H1 (cell line): ENCODE measurements at places on chromosomes 1 and 21.

GRCh38 chr1:167529829-167530474 lies 11.6 kb upstream of the CD247 start:
- no peak for DNase-seq

DNA sequence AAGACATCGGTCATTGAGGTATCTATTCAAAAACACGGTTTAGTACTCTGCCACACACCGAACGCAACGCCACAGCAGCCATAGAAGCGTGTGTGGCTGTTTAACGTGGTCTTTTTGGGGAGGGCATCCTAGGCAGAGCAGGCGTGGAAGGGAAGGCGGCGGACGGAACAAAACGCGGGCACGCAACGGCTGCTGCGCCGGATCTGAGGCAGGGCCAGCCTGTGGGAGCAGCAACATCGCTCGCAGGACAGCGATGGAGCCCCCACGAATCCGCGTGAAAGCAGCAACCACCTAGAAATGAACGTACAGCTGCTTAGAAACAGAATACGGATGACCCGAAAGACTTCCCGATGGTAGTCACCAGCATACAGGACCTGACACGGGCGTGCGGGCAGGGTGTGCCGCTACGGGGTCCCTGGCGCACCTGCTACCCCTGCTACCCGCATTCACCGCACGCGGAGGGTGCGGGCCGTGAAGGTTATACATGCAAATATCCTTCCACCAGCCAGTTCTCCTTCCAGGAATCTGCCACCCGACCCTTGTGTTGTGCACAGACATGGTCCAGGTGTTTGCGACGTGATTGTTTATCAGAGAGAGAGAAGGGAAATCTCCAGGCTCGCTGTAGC lies 114.4 kb upstream of the COL6A1 start:
- DNase-seq, result no peak

DNA sequence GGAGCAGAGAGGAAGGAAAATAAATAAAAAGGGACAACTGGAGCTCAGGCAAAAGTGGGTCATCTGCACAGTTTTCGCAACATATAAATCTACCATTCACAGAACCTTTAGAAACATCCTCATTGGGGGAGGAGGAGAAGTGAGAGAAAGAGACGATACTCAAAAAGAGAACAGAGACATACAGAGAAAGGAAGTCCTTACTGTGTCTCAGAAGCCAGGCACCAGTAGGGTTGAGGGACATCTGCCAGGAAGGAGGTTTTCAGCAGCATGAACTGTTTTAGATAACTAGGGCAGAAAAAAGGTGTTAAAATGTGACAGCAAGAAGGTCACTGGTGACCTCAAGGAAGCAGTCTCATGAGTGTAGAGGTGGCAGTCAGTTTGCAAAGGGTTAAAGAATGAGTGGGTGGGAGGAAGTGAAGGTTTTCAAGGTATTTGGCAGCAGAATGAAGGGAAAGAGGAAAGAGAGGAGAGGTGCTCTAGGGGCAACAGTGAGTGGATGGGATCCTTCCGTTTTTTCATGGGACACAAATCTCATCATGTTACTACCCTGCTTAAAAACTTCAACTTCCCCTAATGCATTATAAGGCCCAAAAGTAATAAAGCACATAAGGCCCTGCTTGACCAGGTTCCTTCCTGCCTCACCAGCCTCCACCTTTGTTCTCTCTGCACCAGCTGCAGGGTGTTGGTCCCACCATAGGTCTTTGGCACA lies 9.5 kb downstream of the JAK1 start:
- DNase-seq, result no peak

GRCh38 chr1:19488136-19488535 lies 2.8 kb upstream of the CAPZB start:
- DNase-seq, result no peak

DNA sequence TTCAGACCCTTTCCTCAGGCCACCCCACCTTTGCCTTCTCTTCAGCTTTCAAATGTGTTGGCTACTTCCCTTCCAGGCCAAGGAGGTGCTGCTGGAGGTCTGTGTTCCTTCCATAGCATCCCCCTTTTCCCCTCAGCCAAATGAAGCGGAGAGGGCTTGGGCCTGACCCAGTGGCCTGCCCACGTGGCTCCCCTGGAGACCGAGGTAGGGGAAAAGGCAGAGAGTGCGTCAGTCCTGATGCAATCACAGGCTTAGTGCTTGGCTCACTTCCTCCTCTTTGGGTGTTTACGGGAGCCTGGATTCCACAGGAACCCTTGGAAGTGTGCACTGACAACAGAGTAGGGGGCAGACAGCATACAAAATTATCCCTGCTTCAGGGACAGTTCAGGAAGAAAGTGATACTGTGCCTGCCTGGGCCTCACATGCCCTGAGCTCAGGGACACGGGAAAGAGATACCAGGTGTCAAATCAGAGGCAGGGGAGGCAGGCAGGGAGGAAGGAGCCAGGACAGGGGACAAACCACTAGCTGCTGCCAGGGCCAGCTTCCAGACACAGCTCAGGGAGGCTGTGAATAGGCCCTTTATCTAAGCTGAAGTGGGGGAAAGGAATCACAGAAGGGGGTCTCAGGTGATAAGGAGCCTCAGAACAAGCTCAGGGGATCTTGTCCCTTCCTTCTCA lies 16.6 kb upstream of the PTP4A2 start:
- no peak for DNase-seq

- no peak for DNase-seq
These were observed 17.2 kb downstream of the CTNNBIP1 start for GRCh38 chr1:9892563-9893528.

DNA sequence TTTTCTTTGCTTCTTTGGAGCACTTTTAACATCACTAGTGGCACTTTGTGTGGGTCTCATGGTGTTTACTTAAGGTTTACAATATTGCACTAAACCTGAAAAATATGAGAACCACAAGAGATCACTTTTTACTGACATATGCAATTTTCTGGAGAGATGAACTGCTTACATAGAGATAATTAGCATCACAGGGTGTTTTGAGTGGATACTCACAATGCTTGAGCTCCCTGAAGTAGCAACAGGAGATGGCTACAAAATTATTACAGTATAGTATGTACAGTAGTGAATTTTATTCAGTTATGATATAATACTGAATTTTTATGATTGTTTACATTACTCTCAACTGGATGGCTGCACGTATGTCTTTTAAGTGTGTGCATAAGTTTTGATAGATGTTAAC lies 22.6 kb downstream of the RPRD2 start:
- DNase-seq, result no peak

- no peak for DNase-seq
These were observed 351.5 kb downstream of the PLPP3 start for GRCh38 chr1:56227886-56228285.

- DNase-seq, result no peak
These were observed 13.9 kb downstream of the CHIT1 start for GRCh38 chr1:203215573-203215972.

GRCh38 chr1:93080179-93080823 lies 1.2 kb downstream of the MTF2 start:
- no peak for DNase-seq

GRCh38 chr1:211825980-211826379 lies 4.6 kb downstream of the LPGAT1 start:
- no peak for DNase-seq

DNA sequence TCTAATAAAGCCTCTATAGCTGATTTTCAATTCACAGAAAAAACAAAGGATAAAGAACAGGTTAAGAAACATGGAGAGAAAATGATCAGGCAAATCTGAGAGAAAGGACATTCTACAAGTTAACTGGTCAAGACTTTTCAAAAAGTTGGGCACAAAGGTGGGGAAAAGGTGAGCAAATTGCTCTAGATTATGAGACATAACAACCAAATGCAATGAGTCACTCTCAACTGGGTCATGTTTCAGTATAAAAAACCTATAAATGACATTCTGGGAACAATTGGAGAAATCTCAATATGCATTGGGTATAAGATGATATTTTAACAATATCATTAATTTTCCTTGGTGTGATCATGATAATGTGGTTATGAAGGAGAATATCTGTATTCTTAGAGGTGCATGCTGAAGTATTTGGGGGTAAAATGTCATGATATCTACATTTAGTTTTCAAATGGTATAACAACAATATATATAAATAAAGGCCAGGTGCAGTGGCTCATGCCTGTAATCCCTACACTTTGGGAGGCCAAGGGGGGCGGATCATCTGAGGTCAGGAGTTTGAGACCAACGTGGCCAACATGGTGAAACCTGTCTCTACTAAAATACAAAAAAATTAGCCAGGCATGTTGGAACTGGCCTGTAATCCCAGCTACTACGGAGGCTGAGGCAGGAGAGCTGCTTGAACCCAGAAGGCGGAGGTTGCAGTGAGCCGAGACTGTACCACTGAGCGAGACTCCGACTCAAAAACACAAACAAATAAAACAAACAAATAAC lies 27.0 kb downstream of the ANKRD13C start:
- no peak for DNase-seq

DNA sequence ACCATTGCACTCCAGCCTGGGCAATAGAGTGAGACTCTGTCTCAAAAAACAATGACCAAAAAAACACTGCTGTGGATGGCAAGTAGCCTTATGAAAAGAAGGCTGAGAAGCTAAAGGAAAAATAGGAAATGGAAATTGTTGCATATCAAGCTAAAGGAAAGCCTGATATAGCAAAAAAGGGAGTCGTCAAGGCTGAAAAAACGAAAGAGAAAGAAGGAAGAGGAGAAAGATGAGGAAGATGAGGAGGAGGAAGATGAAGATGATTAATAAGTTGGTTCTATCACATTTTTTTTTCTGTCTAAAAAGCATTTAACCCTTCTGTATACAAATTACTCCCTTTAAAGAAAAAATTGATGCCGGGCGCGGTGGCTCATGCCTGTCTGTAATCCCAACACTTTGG lies 10.2 kb upstream of the PRDX1 start:
- no peak for DNase-seq

DNA sequence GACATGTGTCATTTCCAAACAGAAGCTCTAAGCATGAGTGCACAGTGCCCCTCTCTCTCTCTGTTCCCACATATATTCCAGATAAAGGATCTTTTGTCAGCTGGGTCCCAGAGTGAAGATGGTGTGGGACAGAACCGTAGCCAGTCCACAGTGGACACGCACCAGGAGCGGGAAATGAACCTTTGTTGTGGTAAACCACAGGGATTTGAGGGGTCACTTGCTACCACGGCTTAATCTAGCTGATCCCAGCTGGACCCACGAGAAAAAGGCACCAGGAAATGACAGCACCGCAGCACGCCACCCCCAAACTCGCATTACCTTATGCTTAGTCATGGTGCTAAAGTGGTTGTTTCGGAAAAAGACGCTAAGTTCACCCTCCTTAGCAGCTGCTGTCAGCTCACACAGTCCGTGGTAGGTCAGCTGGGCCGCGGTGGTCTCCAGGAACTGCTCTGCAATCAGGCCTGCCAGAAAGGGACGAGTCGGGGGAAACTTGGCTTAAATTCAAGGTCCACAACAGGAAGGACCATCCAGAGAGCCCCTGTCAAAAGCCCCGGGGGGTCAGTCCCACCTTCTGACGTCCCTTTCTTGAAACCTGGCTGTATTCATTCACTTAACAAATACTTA lies 7.5 kb downstream of the MINDY1 start:
- no peak for DNase-seq

DNA sequence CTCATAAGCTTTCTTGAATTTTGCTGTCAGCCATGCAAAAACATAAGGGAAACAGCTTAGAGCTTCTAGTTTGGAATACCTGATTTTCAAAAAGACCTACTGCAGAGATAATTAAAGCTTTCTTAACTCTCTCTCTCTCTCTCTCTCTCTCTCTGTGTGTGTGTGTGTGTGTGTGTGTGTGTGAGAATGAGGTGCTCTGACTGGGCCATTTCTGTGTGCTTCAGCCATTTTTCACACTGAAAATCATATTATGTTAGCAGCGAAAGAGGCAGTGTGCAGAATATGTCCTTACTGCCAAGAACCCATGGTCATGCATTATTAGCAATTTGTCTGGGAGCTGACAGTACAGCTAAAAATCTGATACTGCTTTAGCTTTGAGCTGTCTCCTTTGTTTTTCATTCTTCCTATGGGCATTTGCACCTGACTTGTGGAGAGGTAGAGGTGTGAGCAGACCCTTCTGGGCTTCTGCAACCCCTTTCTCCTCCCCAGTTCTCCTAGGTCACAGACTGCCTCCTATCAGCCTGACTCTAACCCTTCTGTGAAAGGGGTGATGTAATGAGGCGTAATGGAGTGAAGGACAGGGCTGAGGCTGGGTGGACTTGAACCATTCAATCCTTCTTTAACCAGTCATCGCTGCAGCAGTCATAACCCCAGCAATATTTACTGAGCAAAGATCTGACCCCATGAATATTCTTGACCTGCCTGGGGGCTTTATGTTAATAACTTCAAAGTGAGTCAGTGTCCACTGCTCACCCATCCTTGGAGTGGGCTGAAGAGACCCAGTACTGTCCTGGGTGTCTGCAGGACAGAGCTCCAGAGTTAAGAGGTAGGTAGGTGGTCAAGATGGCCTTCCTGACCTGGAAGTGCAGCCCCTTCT lies 61.2 kb downstream of the SYT6 start:
- no peak for DNase-seq

- DNase-seq, result no peak
These were observed 29.9 kb upstream of the DDAH1 start for GRCh38 chr1:85494904-85495266.

GRCh38 chr21:45454926-45455673 lies 50.1 kb downstream of the COL18A1 start:
- DNase-seq, result no peak

DNA sequence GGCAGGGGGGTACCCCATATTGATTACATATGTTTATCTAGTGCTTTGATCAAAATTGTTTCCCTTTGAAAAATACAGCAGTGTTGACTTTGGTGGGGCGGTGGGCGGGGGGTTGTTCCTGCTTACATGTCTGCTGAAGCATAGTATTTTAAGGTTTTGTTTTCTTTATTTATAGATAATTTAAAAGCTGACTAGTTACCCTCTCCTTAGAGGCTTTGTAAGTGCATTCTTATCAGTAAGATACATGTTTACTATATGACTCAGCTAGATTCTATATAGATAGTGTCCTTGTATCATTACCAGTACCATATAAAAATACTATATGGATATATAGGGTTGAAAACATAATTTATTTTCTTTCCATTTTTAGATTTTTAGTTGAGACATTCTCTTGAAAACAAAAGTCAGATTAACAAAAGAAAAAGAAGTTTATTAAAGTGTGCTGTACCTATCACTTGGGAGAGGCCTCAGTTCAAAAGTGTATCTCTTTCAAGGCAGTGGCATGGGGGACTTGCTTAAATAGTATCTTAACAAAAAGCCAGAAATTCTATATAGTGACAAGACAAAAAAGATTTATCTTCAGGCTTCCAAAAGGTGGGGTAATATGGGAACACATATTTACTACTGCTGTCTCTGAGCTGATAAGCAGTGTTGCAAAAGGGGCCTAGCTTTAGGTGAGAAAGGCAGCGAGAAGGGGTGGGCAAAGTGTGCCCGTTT lies 79.0 kb downstream of the HS2ST1 start:
- DNase-seq, result no peak

GRCh38 chr1:244515680-244516079 lies 54.6 kb downstream of the CATSPERE start:
- DNase-seq, result no peak

DNA sequence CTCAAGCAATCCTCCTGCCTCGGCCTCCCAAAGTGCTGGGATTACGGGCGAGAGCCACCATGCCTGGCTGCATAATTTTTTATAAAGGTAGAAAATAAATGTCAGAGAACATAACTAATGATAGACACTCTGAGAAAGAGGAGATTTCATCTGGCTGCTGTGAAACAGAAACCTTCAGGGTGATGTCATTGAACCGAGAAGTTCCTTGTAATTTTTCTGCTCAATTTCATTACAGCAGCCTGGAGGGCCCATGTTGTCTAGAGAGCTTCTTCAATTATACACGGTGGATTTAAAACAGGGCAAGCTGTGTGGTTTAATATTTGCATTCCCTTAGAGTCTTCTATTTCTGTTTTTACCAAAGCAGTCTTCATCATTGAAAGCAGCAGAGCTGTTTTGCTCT lies 64.3 kb upstream of the MORC3 start:
- DNase-seq, result no peak
